ENCODE measurements at places on chromosomes 13 and 19. TPM values are rescaled to one million over a fixed set of nuclear protein-coding genes. Genes with fewer than 3 reads are reported as not detected.

FBXL12 gene
- total RNA-seq, result 18.6 TPM

CHAMP1 gene
- total RNA-seq, result 19.3 TPM

ANKLE1 gene
- total RNA-seq, result 0.92 TPM

KLK2 gene
- not detected for total RNA-seq

IL11 gene
- not detected for total RNA-seq

PTGIR gene
- total RNA-seq, result 6.9 TPM

HS6ST3 gene
- total RNA-seq, result 0.06 TPM

GRCh38 chr13:72145383-72145782, 278.4 kb upstream of the DACH1 start:
- no peak overlapping the region for H3K4me3 ChIP-seq
- H3K36me3 ChIP-seq, result no peaks in the 10 kb centered on the region
- H3K27me3 ChIP-seq, result no peaks in the 10 kb centered on the region
- H3K27ac ChIP-seq, result no peak overlapping the region

- no peaks in the 10 kb centered on the region for H3K36me3 ChIP-seq
- H3K4me1 ChIP-seq, result peaks cover 32% of the 10 kb centered on the region
- no peak overlapping the region for H3K4me3 ChIP-seq
- no peak for DNase-seq
- peak overlapping the region; percentile 44 for H3K27ac ChIP-seq
These were observed 31.2 kb downstream of the GADD45B start for GRCh38 chr19:2507109-2507508.

DNA sequence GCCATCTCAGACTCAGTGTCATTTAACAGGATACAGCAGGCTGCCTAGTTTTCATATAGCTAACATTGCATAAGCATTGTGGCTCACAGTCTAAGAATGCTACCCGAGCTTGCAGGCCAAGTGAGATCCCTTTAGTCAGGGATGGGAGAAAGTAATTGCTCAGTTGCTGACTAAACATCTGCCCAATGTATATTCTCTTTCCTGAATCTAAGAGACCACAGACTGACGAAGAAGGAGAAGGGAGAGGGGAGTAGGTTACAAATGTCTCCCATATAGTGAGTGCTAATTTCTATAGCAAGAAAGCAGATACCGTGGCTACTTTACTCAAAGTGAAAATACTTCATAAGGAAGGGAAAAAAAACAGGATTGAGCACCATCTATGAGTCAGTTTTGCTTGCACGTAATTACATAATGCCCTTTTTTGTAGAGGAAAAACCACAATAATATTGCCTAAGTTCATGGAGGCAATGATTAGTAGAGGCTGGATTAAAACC, 453.9 kb downstream of the COG6 start:
- H3K36me3 ChIP-seq, result no peaks in the 10 kb centered on the region
- no peak overlapping the region for H3K27ac ChIP-seq
- H3K4me3 ChIP-seq, result no peak overlapping the region

DNA sequence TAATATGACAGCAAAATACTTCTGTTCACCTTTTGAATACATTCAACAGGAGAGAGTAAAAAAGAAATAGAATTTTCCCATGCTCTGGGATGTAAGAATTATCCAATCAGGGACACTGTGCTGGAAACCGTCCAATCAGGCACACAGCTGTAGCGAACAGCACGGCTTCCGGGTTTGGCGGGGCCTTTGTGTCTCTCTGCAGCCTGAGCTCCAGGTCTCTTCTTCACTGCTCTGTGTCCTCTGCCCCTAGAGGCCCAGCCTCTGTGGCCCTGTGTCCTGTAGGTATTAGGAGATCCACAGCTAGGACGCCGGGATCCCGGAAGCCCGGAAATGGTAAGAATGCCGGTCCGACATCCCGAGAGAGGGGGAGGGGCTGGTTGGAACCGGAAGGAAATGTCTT, 92.7 kb downstream of the ZNF737 start:
- H3K36me3 ChIP-seq, result no peaks in the 10 kb centered on the region
- no peak overlapping the region for H3K27ac ChIP-seq
- no peaks in the 10 kb centered on the region for H3K4me1 ChIP-seq
- no peaks in the 10 kb centered on the region for H3K27me3 ChIP-seq

- H3K4me3 ChIP-seq, result no peak overlapping the region
- H3K36me3 ChIP-seq, result no peaks in the 10 kb centered on the region
- H3K27me3 ChIP-seq, result no peaks in the 10 kb centered on the region
- H3K27ac ChIP-seq, result peak overlapping the region; percentile 44
These were observed 18.6 kb upstream of the LATS2 start for GRCh38 chr13:21079761-21080592.

DNA sequence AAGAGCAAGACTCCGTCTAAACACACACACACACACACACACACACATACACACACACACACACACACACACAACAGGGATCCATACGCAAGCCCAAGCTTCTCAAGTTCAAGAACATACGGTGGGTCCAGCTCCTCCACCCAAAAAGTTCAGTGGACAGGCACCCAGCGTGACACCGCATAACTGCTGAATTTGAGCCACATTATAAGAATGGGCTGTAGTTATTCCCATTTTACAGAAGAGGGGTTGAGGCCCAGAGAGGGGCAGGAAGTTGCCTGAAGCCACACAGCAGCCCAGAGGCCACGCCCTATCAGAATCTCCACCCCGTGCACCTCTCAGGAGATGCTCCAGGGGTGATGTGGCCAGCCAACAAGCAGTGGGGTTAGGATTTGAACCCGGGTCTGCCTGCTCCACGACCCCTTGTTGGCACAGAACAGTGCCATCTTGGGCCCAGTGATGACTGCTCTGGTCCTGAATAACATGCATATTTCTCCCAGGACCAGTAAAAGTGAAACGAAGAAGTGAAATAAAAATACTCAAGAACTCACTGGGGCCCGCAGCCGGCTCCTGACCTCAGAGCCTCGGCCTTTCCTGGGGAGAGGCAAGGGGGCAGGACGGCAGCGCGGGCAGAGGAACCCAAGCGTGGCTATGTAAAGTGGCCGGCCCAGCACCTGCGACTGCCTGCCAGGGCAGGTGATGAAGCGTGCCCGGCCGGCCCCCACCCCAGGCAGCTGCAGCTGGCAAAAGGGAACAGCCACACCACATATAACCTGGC, 61.9 kb downstream of the AP1M1 start:
- H3K36me3 ChIP-seq, result no peaks in the 10 kb centered on the region
- H3K4me1 ChIP-seq, result peaks cover 53% of the 10 kb centered on the region
- DNase-seq, result no peak
- no peak overlapping the region for H3K4me3 ChIP-seq

GRCh38 chr19:1102407-1103131, 1.2 kb upstream of the GPX4 start:
- H3K27me3 ChIP-seq, result no peaks in the 10 kb centered on the region
- H3K4me3 ChIP-seq, result no peak overlapping the region
- DNase-seq, result no peak
- H3K36me3 ChIP-seq, result peaks cover 18% of the 10 kb centered on the region

GRCh38 chr13:98390086-98390715, 186.7 kb downstream of the STK24 start:
- peaks cover 55% of the 10 kb centered on the region for H3K36me3 ChIP-seq
- no peaks in the 10 kb centered on the region for H3K4me1 ChIP-seq
- H3K27ac ChIP-seq, result no peak overlapping the region
- no peaks in the 10 kb centered on the region for H3K27me3 ChIP-seq
- DNase-seq, result no peak

DNA sequence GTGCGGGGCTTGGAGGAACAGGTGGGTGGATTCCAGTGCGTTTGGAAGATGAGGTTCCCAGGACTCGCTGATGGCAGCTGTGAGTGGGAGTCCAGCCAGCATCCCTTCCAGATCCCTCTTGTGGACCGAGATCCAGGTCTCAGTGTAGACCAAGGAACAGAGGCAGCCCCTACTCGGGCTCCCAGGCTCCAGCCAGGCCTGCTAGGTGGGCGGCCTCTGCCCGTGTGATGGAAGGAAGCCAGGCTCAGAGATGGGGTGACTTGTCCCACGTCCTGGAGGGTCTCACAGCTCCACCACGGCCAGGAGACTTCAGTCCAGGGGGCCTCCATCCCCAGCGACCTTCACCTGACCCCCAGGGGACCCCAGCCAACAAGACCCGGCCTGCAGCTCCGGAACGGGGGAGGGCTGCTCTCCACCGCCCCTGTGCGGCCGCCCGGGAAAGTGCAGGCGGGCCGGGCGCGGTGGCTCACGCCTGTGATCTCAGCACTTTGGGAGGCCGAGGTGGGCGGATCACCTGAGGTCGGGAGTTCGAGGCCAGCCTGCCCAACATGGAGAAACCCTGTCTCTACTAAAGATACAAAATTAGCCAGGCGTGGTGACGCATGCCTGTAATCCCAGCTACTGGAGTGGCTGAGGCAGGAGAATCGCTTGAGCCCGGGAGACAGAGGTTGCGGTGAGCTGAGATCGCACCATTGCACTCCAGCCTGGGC, 729 bp upstream of the MADCAM1 start:
- peaks cover 36% of the 10 kb centered on the region for H3K27me3 ChIP-seq
- DNase-seq, result peak; percentile 51
- no peak overlapping the region for H3K4me3 ChIP-seq
- no peaks in the 10 kb centered on the region for H3K4me1 ChIP-seq

GRCh38 chr19:38251564-38252051, 4.6 kb downstream of the PPP1R14A start:
- H3K27ac ChIP-seq, result peak overlapping the region; percentile 77
- peak overlapping the region; percentile 58 for H3K4me3 ChIP-seq
- no peak for DNase-seq

DNA sequence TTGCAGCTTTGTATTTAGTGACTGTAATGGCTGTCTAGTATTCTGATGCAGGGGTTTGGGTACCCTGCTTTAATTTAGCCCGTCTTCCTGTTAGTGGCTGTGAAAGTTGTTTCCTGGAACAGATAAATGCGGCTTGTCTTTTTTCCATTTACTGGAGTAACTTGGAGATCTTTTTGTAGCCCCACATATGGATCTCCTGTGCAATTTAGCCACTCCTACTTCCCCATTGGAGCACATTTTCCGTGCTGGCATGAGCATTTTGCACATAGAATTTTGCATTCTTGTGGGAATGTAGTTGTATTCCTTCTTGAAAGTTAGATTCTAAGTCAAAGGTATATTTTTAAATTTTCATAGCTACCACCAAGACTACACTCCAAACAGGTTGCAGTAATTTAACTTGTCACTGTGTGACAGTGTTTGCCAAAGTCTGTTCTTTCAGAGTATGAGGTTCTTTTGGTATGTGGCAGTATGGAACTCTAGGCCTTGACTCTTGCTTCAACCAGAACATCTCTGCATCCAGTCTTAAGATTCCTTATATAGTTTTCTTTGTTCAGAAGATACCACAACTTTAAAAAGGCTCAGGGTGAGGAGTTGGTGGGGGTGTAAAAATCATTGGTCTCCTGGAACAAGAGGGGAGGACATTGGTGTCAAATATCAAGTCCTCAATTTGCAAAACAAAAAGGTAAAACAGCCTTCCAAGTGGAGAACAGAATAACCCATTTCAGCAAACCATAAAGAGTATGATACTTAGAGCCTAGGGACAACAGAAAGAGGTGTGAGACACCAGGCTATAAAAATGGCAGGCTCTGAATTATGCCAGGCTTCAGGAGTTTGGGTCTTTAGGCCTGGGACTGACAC, 21.1 kb upstream of the CCDC97 start:
- H3K4me1 ChIP-seq, result no peaks in the 10 kb centered on the region
- no peak overlapping the region for H3K27ac ChIP-seq
- peaks cover 100% of the 10 kb centered on the region for H3K36me3 ChIP-seq
- H3K4me3 ChIP-seq, result no peak overlapping the region
- DNase-seq, result no peak
- no peaks in the 10 kb centered on the region for H3K27me3 ChIP-seq

GRCh38 chr13:57630661-57631595, 616 bp upstream of the PCDH17 start:
- peaks cover 70% of the 10 kb centered on the region for H3K27me3 ChIP-seq
- H3K27ac ChIP-seq, result peak overlapping the region; percentile 70
- DNase-seq, result no peak
- peak overlapping the region; percentile 62 for H3K4me3 ChIP-seq

DNA sequence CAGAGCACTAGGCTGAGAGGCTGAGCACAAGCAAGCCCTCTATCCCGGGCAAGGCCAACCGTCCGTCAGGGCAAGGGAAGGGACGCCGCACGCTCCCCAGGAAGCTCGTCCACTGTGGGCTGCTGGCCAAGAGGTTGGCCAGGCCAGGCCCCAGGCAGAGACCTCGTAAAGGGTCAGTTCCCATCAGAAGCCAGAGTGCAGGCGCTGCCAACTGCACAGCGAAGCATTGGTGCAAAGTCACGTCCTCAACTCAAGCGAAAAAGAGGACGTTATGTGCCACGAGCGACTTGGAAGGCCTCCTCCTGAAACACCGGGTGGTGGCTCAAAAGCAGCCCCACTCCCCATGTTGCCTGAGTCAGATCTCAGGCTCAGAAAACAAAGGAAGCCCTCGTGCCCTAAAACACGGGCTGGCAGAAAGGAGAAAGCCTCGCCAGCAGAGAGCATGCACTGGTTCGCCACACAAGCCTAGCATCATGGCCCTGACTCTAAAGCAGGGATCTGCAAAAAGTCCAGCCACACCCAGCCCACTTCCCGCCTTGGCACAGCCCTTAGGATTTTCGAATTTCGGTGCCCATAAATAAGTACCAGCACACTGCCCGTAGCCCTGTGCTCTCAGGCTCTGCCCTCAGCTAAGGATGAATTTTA, 4.7 kb downstream of the AKAP8 start:
- peaks cover 50% of the 10 kb centered on the region for H3K36me3 ChIP-seq
- DNase-seq, result no peak
- peak overlapping the region; percentile 11 for H3K4me3 ChIP-seq
- H3K27me3 ChIP-seq, result no peaks in the 10 kb centered on the region

DNA sequence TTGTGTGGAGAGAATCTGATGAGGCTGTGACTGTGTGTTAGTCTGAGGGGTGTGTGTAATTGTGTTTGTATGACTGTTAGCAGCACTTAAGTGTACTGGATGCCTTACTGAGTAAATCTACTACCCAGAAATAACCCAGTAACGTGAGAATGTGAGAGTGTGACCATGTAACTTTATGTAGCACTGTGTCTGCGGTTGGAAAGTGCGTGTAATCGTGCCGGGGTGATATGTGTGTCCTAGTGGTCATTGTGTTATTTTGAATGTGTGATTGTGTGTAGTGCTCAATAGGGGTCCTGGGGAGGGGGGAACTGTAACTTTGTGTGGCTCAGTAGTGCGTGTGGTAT, 550 bp downstream of the ZNF383 start:
- no peak for DNase-seq
- H3K4me1 ChIP-seq, result peaks cover 5% of the 10 kb centered on the region

DNA sequence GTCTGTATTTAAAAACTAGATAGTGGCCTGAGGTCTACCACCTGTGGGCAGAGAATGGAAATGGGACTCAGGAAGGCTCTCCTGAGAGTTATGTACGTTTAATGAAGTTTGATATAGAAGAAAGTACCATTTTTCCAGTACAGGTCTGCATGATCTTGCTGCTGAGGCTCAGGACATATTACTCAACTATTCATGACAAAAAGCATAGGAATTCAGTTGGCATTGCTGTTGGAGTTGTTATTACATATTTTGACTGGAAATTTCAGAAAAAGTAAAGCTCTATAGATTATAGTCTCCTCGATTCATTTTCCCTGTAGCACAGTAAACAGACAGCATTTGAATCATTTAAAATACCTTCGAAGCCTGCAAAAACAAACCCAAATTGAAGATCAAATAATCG, 469.8 kb downstream of the DCT start:
- H3K4me1 ChIP-seq, result no peaks in the 10 kb centered on the region
- no peaks in the 10 kb centered on the region for H3K36me3 ChIP-seq
- no peak overlapping the region for H3K4me3 ChIP-seq
- H3K27ac ChIP-seq, result no peak overlapping the region
- H3K27me3 ChIP-seq, result no peaks in the 10 kb centered on the region
- DNase-seq, result no peak

GRCh38 chr13:89550938-89551337, 1796.5 kb upstream of the MIR17HG start:
- H3K4me3 ChIP-seq, result no peak overlapping the region
- DNase-seq, result no peak
- H3K36me3 ChIP-seq, result no peaks in the 10 kb centered on the region
- H3K27ac ChIP-seq, result no peak overlapping the region
- H3K4me1 ChIP-seq, result no peaks in the 10 kb centered on the region

- DNase-seq, result no peak
- H3K4me3 ChIP-seq, result peak overlapping the region; percentile 97
- peaks cover 16% of the 10 kb centered on the region for H3K36me3 ChIP-seq
- H3K4me1 ChIP-seq, result peaks cover 44% of the 10 kb centered on the region
These were observed 1.2 kb upstream of the ZFP36 start for GRCh38 chr19:39405261-39405957.
